ENCODE measurements at places on chromosomes 13 and 19.

GRCh38 chr19:13043285-13043684 is 48.0 kb downstream of the NFIX start:
- H3K4me1 ChIP-seq, result peaks cover 30% of the 10 kb centered on the region
- H3K4me3 ChIP-seq, result no peak overlapping the region
- H3K36me3 ChIP-seq, result no peaks in the 10 kb centered on the region

GRCh38 chr13:60260440-60260839 is 96.7 kb upstream of the DIAPH3 start:
- no peak for DNase-seq
- no peak overlapping the region for H3K4me3 ChIP-seq
- H3K4me1 ChIP-seq, result no peaks in the 10 kb centered on the region
- no peak overlapping the region for H3K27ac ChIP-seq

DNA sequence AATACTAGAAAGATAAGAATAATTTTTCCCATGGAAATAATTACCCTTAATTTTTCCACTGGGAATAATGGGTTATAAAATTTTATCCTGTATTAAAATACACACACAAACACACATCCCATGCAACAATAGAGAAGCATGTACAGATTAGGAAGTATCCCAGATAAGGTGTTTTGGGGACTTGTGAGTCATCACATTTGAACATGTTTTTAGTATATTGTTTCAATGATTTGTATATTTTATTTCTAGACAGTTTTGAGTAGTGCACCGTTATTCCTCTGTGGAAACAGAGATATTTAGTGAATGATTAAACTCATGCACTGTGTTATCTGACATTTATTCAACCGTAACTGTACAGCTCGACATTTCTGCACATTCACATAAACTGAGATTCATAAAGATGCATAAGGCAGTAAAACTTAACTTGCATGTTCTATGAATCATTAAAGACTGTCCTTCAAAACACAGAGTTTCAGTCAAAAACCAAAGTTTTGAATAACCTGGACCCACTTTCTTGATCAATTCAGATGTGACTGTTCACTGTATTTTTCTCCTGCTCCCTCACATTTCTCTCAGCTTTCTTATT is 30.1 kb downstream of the KLF12 start:
- H3K4me3 ChIP-seq, result no peak overlapping the region
- H3K27me3 ChIP-seq, result no peaks in the 10 kb centered on the region
- H3K36me3 ChIP-seq, result no peaks in the 10 kb centered on the region
- DNase-seq, result no peak

- no peak overlapping the region for H3K27ac ChIP-seq
- no peak overlapping the region for H3K4me3 ChIP-seq
- H3K27me3 ChIP-seq, result no peaks in the 10 kb centered on the region
- H3K36me3 ChIP-seq, result no peaks in the 10 kb centered on the region
- no peak for DNase-seq
- H3K4me1 ChIP-seq, result no peaks in the 10 kb centered on the region
Observed at GRCh38 chr19:6721773-6722172, 1.3 kb upstream of the C3 start.

DNA sequence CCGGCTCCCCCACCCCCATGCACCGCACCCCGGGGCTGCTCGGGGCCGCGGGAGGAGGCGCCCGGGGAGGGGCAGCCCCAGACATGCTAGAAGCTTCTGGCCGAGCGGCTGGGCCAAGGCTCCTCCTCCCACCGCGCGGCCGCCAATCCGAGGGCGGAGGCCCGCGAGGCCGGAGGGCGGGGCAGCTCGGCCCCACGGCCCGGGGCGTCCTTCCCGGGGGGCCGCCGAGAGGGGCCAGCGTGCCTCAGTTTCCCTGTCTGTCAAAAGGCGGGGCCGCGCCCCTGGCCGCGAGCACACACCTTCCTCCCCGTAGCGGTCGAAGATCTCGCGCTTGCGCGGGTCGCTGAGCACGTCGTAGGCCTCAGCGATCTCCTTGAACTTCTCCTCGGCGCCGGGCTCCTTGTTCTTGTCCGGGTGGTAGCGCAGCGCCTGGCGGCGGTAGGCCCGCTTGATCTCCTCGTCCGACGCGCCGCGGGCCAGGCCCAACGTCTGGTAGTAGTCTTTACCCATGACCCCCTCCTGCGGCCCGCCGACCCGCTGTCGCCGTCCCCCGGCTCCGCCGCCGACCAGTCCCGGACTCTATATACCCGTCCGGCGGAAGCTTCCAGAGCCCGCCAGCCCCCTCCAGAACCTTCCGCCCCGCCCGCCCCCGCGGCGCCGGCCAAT is at the start of gene DNAJB1:
Gene DNAJB1, minus strand, starts transcription at position 558 of the 666 bp plus-strand sequence. Its CDS starts 48 bp downstream, at position 510.
- peak; percentile 88 for DNase-seq
- H3K27ac ChIP-seq, result peak within 1 kb of the TSS; percentile 99
- H3K4me1 ChIP-seq, result peaks cover 34% of the 10 kb centered on the region
- H3K36me3 ChIP-seq, result peaks cover 36% of the 10 kb centered on the region
- H3K27me3 ChIP-seq, result no peaks in the 10 kb centered on the region

DNA sequence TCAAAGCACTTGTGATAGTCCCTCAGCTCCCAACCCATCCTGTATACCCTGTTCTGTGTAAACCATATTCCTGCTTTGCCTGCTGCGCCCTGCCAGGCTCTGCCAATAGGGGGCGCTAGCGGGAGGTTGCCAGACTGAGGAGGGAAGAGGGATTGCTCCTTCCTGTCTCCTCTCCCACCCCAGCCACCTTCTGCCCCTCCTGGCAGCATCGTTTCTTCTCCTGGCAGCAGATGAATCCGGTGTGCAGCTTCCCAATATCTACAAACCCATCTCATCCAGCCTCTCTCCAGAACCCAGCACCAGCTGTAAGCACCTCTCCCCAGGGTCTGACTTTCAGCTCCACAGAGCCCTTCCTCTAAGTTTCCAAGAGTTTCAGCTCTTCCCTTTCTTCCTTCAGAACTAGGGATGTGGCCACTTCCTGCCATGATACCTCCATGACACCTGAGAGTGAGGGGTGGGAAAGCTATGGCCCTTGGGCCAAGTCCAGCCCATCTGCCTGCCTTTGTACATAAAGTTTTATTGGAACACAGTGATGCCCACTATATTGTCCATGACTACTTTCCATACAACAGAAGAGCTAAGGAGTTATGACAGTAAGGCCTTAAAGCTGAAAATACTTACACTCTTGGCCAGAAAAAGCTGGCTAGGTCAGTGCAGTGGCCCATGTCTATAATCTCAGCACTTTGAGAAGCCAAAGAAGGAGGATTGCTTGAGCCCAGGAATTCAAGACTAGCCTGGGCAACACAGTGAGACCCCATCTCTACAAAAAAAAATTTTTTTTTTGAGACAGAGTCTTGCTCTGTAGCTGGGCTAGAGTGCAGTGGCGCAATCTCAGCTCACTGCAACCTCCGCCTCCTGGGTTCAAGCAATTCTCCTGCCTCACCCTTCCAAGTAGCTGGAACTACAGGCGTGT is 34.5 kb upstream of the ATP1A3 start:
- no peaks in the 10 kb centered on the region for H3K36me3 ChIP-seq
- no peak overlapping the region for H3K27ac ChIP-seq
- no peak overlapping the region for H3K4me3 ChIP-seq
- DNase-seq, result no peak
- H3K4me1 ChIP-seq, result peaks cover 6% of the 10 kb centered on the region

GRCh38 chr19:44627631-44628030 is 14.3 kb downstream of the IGSF23 start:
- no peak overlapping the region for H3K27ac ChIP-seq
- no peak overlapping the region for H3K4me3 ChIP-seq
- no peaks in the 10 kb centered on the region for H3K27me3 ChIP-seq
- no peaks in the 10 kb centered on the region for H3K4me1 ChIP-seq
- no peak for DNase-seq

DNA sequence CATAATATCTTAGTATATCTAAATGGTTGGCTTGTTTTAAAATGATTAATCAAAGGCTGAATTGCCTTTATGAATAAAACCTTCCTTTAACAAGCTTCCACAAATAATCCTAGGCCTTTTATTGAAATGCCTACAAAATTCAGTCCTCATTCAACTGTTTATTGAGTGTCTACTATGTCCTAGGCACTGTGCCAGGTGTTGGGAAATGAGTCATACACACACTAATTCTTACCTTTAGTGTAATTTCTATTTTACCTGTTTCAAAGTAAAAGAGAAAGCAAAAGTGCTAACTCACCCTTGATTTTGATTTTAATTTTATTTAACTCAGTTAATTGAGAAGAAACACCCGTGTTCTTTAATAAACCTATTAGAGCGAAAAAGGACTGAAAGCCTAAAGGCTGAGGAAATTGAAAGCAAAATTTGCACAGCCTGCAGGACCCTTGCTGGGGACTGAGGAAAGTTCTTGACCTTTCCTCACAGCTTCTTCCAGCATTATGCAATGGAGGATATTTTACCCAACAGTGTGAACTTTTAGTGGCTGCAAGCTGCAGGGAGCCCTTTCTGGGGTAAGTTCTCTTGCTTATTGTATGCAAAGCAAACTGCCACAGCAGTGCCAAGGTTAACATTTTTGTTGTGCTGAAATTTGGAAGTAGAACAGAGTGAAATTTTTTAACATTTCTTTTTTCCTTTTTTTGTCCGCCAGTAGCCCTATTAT is 83.1 kb downstream of the B3GLCT start:
- no peaks in the 10 kb centered on the region for H3K27me3 ChIP-seq
- no peak overlapping the region for H3K4me3 ChIP-seq
- H3K27ac ChIP-seq, result no peak overlapping the region
- DNase-seq, result no peak

DNA sequence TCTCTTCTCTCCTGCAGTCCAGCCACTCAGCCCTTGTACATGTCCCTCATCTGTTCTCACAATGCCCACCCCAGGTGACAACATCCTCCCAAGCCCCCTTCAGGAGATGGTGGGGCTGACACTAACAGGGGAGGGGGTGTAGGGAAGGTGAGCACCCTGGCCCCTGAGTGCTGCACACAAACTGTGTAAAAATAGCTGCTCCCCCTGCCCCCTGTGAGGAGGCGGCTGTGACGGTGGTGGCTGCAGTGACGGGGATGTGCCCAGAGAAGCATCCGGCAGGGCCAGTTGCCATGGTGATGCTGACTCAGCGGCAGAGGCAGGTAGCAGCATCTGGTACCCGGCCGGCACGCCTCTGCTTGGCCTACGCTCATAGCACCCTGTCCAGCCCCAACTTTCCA is 13.0 kb upstream of the JUND start:
- no peaks in the 10 kb centered on the region for H3K27me3 ChIP-seq
- H3K27ac ChIP-seq, result peak overlapping the region; percentile 99
- peaks cover 28% of the 10 kb centered on the region for H3K4me1 ChIP-seq
- H3K4me3 ChIP-seq, result no peak overlapping the region

- H3K4me3 ChIP-seq, result no peak overlapping the region
- no peaks in the 10 kb centered on the region for H3K4me1 ChIP-seq
- no peak overlapping the region for H3K27ac ChIP-seq
- H3K27me3 ChIP-seq, result no peaks in the 10 kb centered on the region
- no peak for DNase-seq
Observed at GRCh38 chr13:66273011-66273410, 957.1 kb downstream of the PCDH9 start.

- no peaks in the 10 kb centered on the region for H3K4me1 ChIP-seq
- no peak overlapping the region for H3K27ac ChIP-seq
- no peaks in the 10 kb centered on the region for H3K27me3 ChIP-seq
- no peak for DNase-seq
- H3K4me3 ChIP-seq, result no peak overlapping the region
- no peaks in the 10 kb centered on the region for H3K36me3 ChIP-seq
Observed at GRCh38 chr13:39266426-39266825, 228.2 kb downstream of the NHLRC3 start.

DNA sequence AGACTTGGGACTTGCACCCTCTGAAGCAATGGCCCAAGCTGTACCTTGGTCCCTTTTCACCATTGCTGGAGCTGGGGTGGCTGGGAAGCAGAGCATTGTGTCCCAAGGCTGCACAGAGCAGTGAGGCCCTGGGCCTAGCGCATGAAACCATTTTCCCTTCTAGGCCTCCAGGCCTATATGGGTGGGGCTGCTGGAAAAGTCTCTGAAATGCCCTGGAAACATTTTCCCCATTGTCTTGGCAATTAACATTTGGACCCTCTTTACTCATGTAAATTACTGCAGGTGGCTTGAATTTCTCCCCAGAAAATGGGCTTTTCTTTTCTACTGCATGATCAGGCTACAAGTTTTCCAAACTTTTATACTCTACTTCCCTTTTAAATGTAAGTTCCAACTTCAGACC is 510.5 kb downstream of the SLITRK6 start:
- H3K36me3 ChIP-seq, result no peaks in the 10 kb centered on the region
- no peaks in the 10 kb centered on the region for H3K27me3 ChIP-seq
- no peak overlapping the region for H3K27ac ChIP-seq
- H3K4me1 ChIP-seq, result no peaks in the 10 kb centered on the region
- DNase-seq, result no peak

DNA sequence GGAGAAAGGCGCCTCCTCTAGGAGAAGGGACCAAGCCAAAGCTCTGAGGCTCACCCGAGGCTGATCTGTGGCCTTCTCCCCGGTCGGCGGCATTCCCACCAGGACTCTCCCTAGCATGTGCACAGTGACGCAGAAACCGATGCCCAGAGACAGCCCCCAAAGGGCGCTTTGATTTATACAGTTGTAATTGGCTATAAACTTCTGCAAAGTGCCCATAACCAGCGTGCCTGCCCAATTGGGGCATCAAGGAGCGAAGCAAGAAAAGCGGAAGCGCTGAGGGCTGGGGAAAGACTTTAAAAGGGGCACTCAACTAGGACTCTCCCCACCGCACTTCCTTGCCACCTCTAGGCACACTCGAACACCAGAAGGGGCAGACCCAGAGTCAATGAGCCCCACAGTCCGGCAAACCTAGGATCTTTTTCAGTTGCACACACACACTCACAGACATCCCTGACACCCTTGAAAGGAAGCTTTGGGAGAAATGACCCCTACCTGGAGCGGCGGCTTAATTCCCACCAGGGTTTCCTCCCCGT is 1.8 kb downstream of the CDX2 start:
- H3K36me3 ChIP-seq, result no peaks in the 10 kb centered on the region
- H3K4me1 ChIP-seq, result peaks cover 4% of the 10 kb centered on the region
- H3K27ac ChIP-seq, result no peak overlapping the region
- DNase-seq, result no peak
- no peak overlapping the region for H3K4me3 ChIP-seq

DNA sequence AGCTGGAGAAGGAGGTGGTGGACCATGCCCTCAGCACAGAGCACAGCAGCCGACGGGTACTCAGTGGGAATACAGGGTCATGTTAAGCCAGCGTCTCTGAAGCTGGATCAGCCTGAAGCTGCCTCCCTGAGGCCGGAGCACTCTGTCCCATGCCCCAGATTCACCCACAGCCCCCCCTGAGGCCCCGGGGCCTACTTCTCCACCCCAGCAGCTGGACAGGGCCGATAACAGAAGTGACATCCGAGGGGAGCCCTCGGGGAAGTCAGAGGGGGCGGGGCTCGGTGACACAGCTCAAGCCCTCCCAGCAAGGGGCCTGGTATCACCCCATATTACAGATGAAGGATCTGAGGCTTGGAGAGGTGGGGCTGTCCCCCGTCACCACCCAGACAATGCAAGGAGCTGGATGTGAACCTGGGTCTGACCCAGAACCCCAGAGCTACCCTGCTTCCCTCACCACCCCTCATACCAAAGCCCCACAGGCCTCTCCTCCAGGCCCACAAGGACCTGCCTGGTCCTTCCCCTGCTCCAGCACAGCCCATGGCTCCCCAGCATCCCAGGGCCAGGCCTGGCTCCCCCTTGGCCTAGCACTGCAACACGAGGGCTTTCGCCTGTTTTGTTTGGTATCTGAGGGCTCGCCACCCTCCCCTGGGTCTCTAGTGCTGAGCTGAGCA is 5.7 kb downstream of the R3HDM4 start:
- H3K27me3 ChIP-seq, result no peaks in the 10 kb centered on the region
- H3K27ac ChIP-seq, result no peak overlapping the region
- H3K4me1 ChIP-seq, result no peaks in the 10 kb centered on the region
- no peaks in the 10 kb centered on the region for H3K36me3 ChIP-seq

- DNase-seq, result no peak
- H3K27me3 ChIP-seq, result no peaks in the 10 kb centered on the region
- no peaks in the 10 kb centered on the region for H3K36me3 ChIP-seq
- H3K4me3 ChIP-seq, result peak overlapping the region; percentile 81
- H3K4me1 ChIP-seq, result no peaks in the 10 kb centered on the region
- peak overlapping the region; percentile 85 for H3K27ac ChIP-seq
Observed at GRCh38 chr13:41960211-41960636, 685 bp downstream of the VWA8 start.

Measured in ascending aorta (tissue), 2 donors.